ENCODE measurements at places on chromosomes 4 and X. TPM values are rescaled to one million over a fixed set of nuclear protein-coding genes. Genes with fewer than 3 reads are reported as not detected.

DNA sequence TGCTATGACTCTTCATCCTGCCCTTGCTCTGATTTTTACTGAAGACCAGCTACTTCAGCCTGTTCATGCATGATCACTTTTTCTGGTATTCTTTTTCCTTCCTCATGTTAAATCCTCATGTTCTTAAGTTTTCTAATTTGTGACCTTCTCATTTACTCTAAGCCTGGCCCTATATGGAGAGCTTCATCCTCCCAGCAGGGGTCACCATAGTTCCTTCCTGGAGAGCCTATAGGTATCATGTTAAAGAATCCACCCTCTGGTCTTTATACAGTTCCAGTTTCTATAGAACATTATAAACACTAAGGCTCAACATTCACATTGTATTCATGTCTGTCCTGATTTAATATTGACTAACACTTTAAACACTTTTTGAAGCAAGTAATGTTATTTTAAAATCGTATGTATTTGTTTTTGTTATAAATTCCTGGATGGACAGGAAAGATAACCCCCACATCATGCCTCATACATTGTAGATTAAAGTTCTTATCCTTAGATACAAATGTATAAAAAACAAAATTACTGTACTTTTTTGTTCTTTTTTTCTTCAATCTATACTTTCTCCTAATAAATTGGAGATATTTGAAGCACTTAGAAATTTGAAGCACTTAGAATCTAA lies 53.8 kb upstream of the OTUD4 start:
- H3K27me3 ChIP-seq = no peaks in the 10 kb centered on the region
- no peak overlapping the region for H3K4me3 ChIP-seq
- no peaks in the 10 kb centered on the region for H3K4me1 ChIP-seq
- no peaks in the 10 kb centered on the region for H3K36me3 ChIP-seq
- no peak for DNase-seq

- no peaks in the 10 kb centered on the region for H3K36me3 ChIP-seq
- peaks cover 10% of the 10 kb centered on the region for H3K4me1 ChIP-seq
- H3K27ac ChIP-seq = no peak overlapping the region
- H3K27me3 ChIP-seq = no peaks in the 10 kb centered on the region
Measured at GRCh38 chrX:19775830-19776485, 111.4 kb downstream of the SH3KBP1 start.

DNA sequence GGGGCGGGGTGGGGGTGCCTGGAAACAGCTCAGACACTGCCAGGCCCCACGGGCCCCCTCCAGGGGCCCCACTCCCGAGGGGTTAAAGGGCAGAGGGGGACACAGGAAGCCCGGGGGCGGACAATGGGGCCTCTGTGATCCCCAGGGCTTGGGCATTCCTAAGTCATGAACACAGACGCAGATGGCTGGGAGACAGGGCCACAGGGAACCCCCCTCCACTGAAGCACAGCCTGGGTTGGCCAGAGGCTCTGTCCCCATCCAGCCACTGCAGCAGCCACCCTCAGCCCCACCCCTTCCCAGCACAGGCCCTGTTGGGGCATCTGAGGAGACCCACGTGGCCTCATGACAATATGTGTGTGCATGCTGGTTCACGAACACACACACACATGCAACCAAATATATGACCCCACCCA lies 3.9 kb downstream of the L1CAM start:
- DNase-seq = no peak
- H3K4me3 ChIP-seq = no peak overlapping the region
- peak overlapping the region; percentile 77 for H3K27ac ChIP-seq
- no peaks in the 10 kb centered on the region for H3K36me3 ChIP-seq
- H3K4me1 ChIP-seq = peaks cover 13% of the 10 kb centered on the region

DNA sequence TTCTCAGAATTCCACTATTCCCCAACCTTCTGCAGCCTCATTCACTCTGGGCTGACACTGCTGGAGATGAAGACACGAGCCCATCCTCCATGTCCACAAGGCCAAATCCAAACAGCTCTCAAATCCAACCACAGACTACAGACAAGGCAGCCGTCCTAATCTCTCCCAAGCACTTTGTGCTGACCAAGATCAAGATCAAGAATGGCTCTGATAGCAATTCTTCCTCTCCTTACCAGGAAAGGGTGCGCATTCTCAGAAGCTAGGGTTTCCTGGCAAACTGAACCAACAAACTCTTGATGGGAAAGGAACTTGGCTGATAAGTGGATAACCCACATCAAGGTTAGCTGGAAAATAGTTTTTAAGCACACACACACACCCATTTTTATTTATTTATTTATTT lies 26.5 kb downstream of the RELL1 start:
- H3K27ac ChIP-seq = no peak overlapping the region
- H3K36me3 ChIP-seq = peaks cover 17% of the 10 kb centered on the region
- DNase-seq = no peak
- no peaks in the 10 kb centered on the region for H3K27me3 ChIP-seq
- H3K4me1 ChIP-seq = peaks cover 50% of the 10 kb centered on the region
- no peak overlapping the region for H3K4me3 ChIP-seq

GRCh38 chr4:3679851-3680311 lies 86.3 kb upstream of the ADRA2C start:
- H3K27me3 ChIP-seq = peaks cover 7% of the 10 kb centered on the region
- H3K4me3 ChIP-seq = no peak overlapping the region
- DNase-seq = no peak
- H3K36me3 ChIP-seq = no peaks in the 10 kb centered on the region
- no peaks in the 10 kb centered on the region for H3K4me1 ChIP-seq
- no peak overlapping the region for H3K27ac ChIP-seq

GRCh38 chrX:68061206-68061535 lies 372.1 kb downstream of the OPHN1 start:
- no peaks in the 10 kb centered on the region for H3K36me3 ChIP-seq
- H3K27ac ChIP-seq = no peak overlapping the region
- H3K27me3 ChIP-seq = no peaks in the 10 kb centered on the region
- DNase-seq = no peak

- H3K27me3 ChIP-seq = no peaks in the 10 kb centered on the region
- no peak for DNase-seq
- no peaks in the 10 kb centered on the region for H3K36me3 ChIP-seq
- H3K4me1 ChIP-seq = no peaks in the 10 kb centered on the region
Measured at GRCh38 chr4:7151668-7152227, 40.6 kb upstream of the SORCS2 start.

DNA sequence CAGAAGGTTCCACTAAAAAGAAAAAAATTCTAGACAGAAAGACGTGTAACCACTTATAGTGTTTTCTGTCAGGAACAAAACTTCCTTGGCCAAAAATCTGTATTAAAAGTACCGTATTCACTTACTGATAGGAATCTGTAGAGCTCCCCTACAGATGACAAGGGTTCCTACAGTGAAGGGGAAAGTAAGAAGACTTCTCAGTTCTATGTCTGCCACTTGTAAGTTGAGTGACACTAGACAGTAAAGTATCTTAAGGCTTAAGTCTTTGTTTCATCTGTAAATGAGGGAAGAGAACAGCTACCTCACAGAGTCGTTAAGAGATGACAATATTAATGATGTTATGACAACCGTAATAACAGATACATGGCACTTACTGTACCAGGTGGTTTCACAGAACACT lies 3.3 kb downstream of the COQ2 start:
- H3K36me3 ChIP-seq = no peaks in the 10 kb centered on the region
- no peaks in the 10 kb centered on the region for H3K27me3 ChIP-seq
- no peak for DNase-seq
- H3K4me3 ChIP-seq = no peak overlapping the region
- H3K27ac ChIP-seq = no peak overlapping the region
- H3K4me1 ChIP-seq = no peaks in the 10 kb centered on the region

DNA sequence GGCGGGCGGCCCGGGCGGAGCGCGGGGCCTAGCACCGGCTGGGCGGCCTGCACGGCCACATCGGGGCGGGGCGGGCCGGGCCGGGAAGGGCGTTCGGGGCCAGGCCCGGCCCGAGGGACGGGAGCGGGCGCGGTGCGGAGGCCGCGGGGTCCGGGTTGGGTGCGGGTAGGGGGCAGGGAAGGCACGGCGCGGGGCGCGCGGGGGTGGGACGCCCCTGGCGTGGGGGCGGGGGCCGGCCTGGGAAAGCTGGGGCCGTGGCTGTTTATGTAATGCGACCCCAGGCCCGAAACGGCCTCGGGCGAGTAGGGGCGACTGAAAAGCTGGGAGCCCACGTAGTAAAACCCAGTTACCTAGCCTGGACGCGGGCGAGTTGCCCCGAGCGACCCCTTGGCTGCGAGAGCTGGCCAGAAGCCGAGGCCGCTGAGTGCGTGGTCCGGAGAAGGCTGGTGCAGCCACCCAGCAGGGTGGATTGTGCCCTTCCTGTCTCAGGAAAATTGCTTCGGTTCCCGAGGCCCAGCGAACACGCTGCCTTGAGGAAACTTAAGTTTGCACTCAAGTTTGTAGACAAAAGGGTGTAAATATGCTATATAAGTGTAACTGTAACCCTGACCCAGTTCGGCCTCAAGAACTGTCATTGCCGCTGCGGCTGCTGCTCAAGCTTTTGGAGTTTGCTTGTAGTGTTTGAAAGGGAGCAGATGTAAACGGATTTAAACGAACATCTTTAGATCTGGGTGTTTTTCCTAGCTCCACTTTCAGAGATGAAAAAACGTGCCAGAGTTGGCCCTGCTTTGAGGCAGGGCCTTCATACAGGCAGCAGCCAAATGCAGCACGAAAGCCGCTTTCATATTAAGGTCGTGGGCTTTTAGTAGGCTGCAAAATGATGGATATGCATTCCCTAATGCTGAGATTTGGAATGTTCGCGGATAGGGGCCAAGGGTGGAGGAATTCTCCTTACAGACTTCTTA lies 674 bp downstream of the SEC24B start:
- peak overlapping the region; percentile 93 for H3K4me3 ChIP-seq
- peaks cover 33% of the 10 kb centered on the region for H3K4me1 ChIP-seq
- no peaks in the 10 kb centered on the region for H3K36me3 ChIP-seq
- H3K27me3 ChIP-seq = no peaks in the 10 kb centered on the region
- H3K27ac ChIP-seq = peak overlapping the region; percentile 97

DNA sequence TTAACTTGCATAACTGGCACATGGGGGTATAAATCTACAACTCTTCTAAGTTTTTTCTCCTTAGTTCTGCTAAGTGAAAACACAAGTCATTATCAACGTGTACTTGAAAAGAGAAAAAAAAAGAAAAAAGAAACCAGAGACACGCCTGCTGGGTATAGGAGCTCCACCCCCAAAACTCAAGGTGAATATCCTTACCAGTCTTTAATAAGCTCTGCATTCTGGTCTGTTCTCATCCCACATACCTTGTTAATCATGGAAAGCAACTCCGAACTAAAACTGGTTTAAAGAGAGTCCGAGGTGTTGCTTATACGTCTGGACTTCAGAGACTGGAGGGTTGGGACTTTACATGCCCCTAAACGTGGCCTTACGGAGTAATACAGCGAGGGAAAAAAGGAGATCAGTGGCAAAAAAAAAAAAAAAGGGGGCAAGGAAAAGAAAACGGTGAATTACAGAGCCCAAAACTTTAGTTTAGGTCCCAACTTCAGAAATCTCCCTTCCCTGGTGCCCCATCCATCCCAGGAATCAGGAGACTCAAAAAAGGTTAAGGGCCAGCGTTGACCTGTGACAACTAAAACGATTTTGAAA lies 1.0 kb downstream of the PGRMC2 start:
- peak overlapping the region; percentile 95 for H3K27ac ChIP-seq
- H3K4me3 ChIP-seq = peak overlapping the region; percentile 90
- H3K4me1 ChIP-seq = peaks cover 9% of the 10 kb centered on the region
- DNase-seq = no peak
- H3K27me3 ChIP-seq = no peaks in the 10 kb centered on the region

- no peaks in the 10 kb centered on the region for H3K36me3 ChIP-seq
- no peaks in the 10 kb centered on the region for H3K27me3 ChIP-seq
- H3K27ac ChIP-seq = no peak overlapping the region
- H3K4me3 ChIP-seq = no peak overlapping the region
Measured at GRCh38 chr4:189656641-189657040, 284.0 kb upstream of the FRG1 start.

GRCh38 chr4:174210952-174211490 lies 72.4 kb downstream of the FBXO8 start:
- H3K4me3 ChIP-seq = no peak overlapping the region
- no peak for DNase-seq
- peaks cover 83% of the 10 kb centered on the region for H3K27me3 ChIP-seq
- no peak overlapping the region for H3K27ac ChIP-seq
- no peaks in the 10 kb centered on the region for H3K36me3 ChIP-seq

DNA sequence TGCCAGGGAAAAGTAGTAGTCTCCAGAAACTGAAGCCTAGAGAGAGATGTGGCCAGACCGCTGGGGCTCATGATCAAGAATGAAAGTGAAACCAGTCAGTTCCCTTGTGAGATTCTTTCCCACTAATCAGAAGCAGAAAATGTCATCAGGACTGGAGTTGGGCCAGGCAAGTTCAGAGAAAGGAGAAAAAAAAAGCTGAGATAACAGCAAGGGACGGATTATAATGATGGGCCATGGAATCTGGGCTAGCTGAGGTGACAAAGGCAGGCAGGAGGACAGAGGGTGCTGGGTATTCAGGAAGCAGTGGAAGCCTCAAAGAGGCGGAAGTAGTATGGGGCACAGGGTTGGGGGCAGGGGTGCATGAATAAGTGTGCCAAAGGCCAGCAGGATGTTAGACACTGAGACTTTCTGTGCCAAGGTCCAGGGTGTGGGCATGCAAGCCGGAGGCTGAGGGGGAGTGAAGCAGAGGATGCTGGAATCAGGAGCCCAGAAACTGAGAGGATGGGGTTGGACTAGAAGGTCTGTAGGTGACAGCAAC lies 2.5 kb downstream of the CXorf38 start:
- no peaks in the 10 kb centered on the region for H3K36me3 ChIP-seq
- H3K4me1 ChIP-seq = peaks cover 13% of the 10 kb centered on the region
- H3K4me3 ChIP-seq = peak overlapping the region; percentile 28
- peak overlapping the region; percentile 79 for H3K27ac ChIP-seq

DNA sequence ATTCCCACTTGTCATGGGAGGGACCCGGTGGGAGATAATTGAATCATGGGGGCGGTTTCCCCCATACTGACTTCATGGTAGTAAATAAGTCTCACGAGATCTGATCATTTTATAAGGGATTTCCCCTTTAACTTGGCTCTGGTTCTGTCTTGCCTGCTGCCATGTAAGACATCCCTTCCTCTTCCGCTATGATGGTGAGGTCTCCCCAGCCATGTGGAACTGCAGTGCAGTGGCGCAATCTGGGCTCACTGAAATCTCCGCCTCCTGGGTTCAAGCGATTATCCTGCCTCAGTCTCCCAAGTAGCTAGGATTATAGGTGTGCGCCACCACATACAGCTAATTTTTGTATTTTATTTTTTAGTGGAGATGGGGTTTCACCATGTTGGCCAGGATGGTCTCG lies 2.9 kb downstream of the HPGDS start:
- peaks cover 7% of the 10 kb centered on the region for H3K4me1 ChIP-seq
- DNase-seq = no peak
- H3K36me3 ChIP-seq = no peaks in the 10 kb centered on the region

GRCh38 chr4:139798456-139798855 lies 132.8 kb downstream of the MGST2 start:
- H3K27ac ChIP-seq = no peak overlapping the region
- no peaks in the 10 kb centered on the region for H3K27me3 ChIP-seq
- H3K4me3 ChIP-seq = no peak overlapping the region
- no peak for DNase-seq
- peaks cover 11% of the 10 kb centered on the region for H3K4me1 ChIP-seq

XAGE2 gene
- not detected for total RNA-seq

ELK1 gene
- total RNA-seq = 28.6 TPM

SSX3 gene
- total RNA-seq = not detected

RBMXL3 gene
- total RNA-seq = not detected

GYG2 gene
- 4.1 TPM for total RNA-seq

Measured in tibial nerve (tissue), 4 donors.